Naive thymus-derived CD8-positive, alpha-beta T cell (primary cell): ENCODE measurements at places on chromosomes 2 and 18.

DNA sequence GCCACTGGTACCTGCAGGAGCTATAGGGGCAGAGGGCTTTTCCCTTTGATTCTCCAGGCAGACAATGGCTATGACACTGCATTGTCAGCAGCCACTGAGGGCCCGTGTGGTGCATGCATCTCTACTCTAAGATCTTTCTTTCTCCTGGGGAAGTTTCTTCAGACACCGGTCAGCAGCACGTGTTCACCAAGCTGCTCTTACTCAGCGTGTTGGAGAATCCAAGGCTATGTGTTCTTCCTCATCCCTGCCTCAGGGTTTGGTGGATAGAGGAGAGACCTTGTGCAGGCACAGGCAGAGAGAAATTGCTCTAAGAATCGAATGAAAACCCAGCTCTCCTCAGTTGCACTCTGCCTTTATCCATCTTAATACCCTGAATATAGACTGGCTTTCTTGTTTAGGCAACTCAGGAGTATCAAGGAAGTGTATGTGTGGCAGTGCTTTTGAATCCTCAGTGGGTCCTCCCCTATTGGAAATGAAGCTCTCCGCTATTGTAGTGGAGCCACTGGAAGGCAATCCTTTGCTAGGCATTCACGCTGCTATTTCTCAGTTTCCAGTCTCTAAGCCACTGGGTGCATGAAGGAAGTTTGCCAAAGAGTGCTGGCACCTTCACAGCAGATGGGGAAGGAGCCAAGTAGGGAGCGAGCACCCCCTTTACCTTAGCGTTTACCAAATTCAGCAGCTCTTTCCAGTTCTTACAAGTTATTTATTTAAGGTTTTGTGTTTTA lies 86.9 kb upstream of the EML6 start:
- H3K4me1 ChIP-seq: peaks cover 43% of the 10 kb centered on the region
- peaks cover 10% of the 10 kb centered on the region for H3K36me3 ChIP-seq
- no peak for DNase-seq
- H3K27ac ChIP-seq: no peak overlapping the region
- no peak overlapping the region for H3K4me3 ChIP-seq

- no peak overlapping the region for H3K4me3 ChIP-seq
- no peaks in the 10 kb centered on the region for H3K36me3 ChIP-seq
- H3K27me3 ChIP-seq: peaks cover 25% of the 10 kb centered on the region
- DNase-seq: no peak
- no peaks in the 10 kb centered on the region for H3K4me1 ChIP-seq
These were observed 62.4 kb upstream of the GCFC2 start for GRCh38 chr2:75772908-75773630.

DNA sequence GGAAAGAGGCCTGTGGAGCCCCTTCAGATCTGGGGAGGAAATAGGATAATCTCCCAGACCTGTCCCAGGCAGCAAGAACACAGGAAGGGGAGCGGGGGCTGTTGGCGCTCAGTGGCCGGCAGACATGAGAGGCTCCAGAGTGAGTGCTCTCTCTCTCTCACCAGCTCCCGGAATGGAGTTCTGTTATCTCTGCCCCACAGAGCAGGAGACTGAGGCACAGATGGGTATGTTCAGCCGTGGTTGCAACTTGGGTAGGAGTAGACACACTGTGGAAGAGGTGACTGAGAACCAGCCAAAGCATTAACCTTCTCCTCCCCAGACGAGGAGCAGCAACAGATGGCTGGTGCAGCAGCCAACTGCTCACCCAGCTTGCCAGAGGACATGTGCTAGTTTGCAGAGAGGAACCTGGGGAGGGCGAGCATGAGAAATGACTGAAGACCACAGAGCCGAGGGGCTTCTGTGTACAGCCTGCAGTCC lies 82.0 kb downstream of the NRP2 start:
- H3K27ac ChIP-seq: peak overlapping the region; percentile 48
- H3K4me1 ChIP-seq: peaks cover 6% of the 10 kb centered on the region
- H3K4me3 ChIP-seq: no peak overlapping the region
- no peaks in the 10 kb centered on the region for H3K36me3 ChIP-seq
- DNase-seq: no peak
- H3K27me3 ChIP-seq: peaks cover 39% of the 10 kb centered on the region

GRCh38 chr18:32271672-32272208 lies 81.9 kb downstream of the MEP1B start:
- DNase-seq: peak; percentile 29
- peaks cover 26% of the 10 kb centered on the region for H3K27me3 ChIP-seq
- no peak overlapping the region for H3K27ac ChIP-seq
- no peak overlapping the region for H3K4me3 ChIP-seq
- H3K36me3 ChIP-seq: no peaks in the 10 kb centered on the region

GRCh38 chr2:176758426-176758825 lies 454.2 kb upstream of the HNRNPA3 start:
- peaks cover 3% of the 10 kb centered on the region for H3K27me3 ChIP-seq
- DNase-seq: no peak
- no peak overlapping the region for H3K4me3 ChIP-seq
- H3K4me1 ChIP-seq: no peaks in the 10 kb centered on the region
- no peaks in the 10 kb centered on the region for H3K36me3 ChIP-seq
